ENCODE measurements at places on chromosomes 2 and 18.
A peak's percentile ranks its signal among the peaks of the same experiment; 100 is the strongest.

DNA sequence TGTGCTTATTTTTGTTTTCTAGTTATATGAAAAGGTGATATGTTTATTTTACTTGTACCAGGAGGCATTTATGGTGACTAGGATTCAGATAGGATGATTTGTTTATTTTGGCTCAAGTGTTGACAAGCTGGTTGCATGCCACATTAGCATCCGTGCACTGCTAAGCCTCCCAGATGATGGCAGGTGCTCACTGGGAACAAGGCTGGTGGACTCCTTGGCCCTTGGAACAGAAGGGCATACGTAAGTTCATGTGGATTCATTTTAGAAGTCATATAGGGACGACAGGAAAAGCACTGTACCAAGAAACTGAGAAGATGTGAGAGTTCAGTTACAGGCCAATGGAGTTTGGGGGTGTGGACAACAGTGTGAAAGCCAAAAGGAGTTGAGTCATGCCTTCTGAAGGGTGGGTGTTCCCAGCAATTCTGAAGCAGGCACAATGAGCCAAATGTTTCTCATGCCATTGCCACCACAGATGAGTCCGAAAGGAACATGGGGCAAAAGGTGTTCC, 166.2 kb downstream of the PHLPP1 start:
- DNase-seq = no peak

GRCh38 chr2:69260666-69261065, 126.4 kb downstream of the GFPT1 start:
- no peak for DNase-seq

DNA sequence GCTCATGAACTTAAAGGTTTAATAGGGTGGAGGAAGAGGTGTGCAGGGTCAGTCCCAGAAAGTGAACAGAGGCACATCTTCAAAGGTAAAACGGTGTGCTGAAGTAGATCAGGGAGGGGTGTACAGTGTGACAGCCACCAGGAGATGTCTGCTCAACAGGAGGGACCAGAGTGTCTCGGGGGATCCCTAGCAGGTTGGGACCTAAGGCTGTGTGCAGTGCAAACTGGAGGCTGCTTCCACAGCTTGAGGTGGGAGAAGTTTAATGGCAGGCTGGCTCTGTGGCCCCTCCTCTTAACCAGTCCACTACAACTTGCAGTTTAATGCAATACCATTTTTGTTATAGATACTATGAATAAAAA, 33.2 kb downstream of the PLA2R1 start:
- no peak for DNase-seq

GRCh38 chr2:97697252-97698235, 15.8 kb upstream of the ZAP70 start:
- DNase-seq = peak; percentile 90

DNA sequence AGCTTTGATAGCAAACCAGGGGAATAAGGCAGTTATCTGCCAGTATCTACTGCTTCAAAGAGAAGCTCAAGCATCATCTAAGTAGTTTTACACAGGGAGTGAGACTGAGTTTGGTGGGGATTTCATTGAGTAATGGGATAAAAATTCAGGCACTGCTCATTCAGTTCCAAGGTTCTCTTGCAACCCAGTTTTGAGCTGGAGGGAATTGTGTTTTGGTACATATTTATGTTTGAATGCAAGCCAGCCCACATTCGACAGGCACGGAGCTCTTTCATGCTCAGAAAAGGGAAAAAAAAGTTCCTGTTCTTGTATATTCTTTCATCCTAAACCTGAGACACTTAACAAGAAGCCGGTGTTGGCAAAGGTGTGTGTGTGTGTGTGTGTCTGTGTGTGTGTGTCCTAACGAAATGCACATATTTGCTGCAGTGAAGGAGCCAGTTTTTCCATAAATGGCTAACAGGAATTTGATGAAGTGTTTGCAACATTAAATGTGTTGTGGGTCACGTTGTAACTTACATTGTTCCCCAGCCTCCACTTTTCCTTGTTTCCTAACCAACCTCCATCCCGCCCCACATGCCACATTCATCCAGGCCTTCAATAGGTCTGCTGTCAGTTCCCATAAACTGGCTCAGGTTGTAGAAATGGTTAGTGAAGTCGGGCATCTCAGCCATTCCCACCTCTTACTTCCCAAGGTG, 311.1 kb downstream of the TXNL1 start:
- DNase-seq = no peak

GRCh38 chr2:88754585-88755320, 63.3 kb downstream of the RPIA start:
- DNase-seq = no peak

GRCh38 chr2:203551778-203552177, 16.7 kb upstream of the RAPH1 start:
- DNase-seq = no peak

- DNase-seq = no peak
Observed at GRCh38 chr2:195706161-195706900, 49.3 kb downstream of the SLC39A10 start.

GRCh38 chr2:199273042-199273511, 184.7 kb downstream of the SATB2 start:
- no peak for DNase-seq

GRCh38 chr2:73828389-73828817, 358 bp upstream of the STAMBP start:
- DNase-seq = no peak

DNA sequence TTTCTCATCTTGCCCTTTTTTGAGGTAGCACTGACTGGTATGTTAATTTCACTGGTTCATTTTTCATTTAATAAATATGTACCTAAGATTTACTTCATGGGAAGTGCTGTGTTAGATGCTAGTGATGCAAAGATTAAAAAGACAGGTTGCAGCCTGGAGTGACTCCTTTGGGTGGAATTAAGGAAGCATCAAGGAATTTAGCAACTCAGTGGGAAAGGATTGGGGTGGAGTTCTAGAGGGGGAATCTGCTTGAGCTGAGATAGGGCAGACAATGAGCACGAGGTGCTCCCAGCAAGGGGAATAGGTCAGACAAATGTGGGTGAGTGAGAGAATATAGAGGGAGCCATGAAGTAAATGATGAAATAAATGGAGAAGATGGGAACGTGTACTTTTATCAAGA, 57.0 kb downstream of the LYPD6 start:
- DNase-seq = no peak

DNA sequence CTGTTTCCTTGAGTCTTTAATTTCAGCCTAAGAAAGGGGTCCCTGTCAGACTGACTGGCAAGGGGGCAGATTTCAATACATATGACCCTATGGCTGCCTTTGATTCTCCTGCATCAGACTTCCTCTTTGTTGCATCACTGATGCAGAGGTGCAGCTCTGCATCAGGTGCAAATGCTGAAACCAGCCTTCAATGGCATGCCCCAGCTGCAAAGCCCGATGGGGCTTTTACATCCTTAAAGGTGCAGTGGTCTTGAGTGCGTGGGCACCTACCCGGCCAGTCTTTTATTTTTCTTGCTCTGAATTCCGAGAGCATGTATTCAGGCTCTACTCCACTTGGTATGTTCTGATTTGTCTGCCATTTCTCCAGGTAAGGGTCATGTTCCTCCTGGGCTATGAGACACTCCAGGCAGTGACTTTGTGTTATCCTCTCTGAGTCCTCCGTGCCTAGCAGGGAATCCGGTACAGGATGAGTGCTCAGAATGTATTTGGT, 169.5 kb downstream of the MYCN start:
- no peak for DNase-seq

GRCh38 chr2:233034091-233034882, 1.8 kb downstream of the NEU2 start:
- no peak for DNase-seq

GRCh38 chr18:31740180-31740579, 20.5 kb downstream of the SLC25A52 start:
- DNase-seq = no peak

GRCh38 chr2:99559075-99559662, 69.4 kb upstream of the REV1 start:
- peak; percentile 67 for DNase-seq

GRCh38 chr2:18849841-18850578, 260.6 kb upstream of the NT5C1B start:
- no peak for DNase-seq

- DNase-seq = no peak
Observed at GRCh38 chr18:31835528-31836133, 75.0 kb upstream of the SLC25A52 start.

- no peak for DNase-seq
Observed at GRCh38 chr2:207135801-207136457, 29.8 kb downstream of the KLF7 start.

GRCh38 chr2:230496891-230497290, 80.9 kb downstream of the SP100 start:
- DNase-seq = no peak

- no peak for DNase-seq
Observed at GRCh38 chr2:225104321-225104720, 62.1 kb upstream of the DOCK10 start.

GRCh38 chr2:36964496-36965058, 1.8 kb downstream of the STRN start:
- DNase-seq = no peak

DNA sequence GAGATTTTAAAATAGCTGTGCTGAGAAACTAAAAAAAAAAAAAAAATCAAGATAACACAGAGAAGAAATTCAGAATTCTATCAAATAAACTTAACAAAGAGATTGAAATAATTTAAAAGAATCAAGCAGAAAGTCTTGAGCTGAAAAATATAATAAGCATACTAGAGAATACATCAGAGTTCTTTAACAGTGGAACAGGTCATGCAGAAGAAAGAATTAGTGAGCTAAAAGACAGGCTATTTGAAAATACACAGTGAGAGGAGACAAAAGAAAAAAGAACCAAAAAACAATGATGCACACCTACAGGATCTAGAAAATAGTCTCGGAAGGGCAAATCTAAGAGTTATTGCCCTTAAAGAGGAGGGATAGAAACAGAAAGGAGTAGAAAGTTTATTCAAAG, 548.1 kb downstream of the ADCYAP1 start:
- DNase-seq = no peak

GRCh38 chr2:236639461-236640235, 70.0 kb downstream of the ACKR3 start:
- no peak for DNase-seq

DNA sequence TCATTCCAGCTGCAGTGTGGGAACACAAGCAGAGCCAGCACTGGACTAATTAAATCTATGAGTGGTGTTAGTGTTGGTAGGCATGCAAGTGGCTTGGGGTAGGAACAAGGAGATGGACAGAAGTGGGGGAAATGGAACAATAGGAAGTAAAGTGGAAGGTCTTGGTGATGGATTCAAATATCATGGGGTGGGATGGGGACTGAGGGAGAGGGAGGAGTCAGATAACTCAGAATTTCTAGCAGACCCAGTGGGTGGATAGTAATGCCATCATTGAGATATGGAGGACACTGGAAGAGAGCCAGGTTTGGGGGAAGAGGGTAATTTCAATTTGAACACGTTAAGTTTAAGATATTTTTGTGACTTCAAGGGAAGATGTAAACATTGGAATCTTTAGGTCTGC, 2.9 kb upstream of the LNPK start:
- DNase-seq = no peak

DNA sequence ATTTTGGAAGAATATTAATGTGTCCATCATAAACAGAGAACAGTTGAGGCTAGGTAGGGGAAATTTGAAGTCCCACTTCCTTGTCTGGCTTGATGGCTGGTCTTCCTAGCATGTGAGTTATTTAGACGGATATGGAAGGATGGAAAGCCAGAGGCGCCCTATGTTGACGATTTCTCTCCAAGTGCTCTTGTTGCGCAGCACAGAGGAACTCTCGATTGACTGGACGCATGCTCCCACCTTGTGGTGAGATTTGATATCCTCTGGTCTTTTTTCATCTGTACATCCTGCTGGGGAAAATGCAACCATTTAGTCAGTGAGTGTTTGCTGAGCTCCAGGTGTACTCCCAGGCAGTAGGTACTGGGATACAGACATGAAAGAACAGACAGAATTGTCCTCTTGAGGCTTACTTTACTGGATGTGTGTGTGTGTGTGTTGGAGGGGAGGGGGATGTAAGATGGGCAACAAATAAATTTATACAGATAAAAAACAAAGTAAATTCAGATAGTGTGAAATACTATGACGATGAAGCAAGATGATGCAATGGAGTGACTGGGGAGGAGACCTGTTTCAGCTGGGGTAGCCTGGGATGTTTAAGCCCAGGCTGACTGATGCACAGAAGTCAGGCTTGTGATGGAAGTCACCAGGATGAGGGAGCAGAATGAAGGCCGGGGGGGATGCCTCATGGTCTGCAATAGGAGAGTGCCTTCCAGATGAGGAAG, 137.2 kb downstream of the TRIM43 start:
- DNase-seq = no peak

DNA sequence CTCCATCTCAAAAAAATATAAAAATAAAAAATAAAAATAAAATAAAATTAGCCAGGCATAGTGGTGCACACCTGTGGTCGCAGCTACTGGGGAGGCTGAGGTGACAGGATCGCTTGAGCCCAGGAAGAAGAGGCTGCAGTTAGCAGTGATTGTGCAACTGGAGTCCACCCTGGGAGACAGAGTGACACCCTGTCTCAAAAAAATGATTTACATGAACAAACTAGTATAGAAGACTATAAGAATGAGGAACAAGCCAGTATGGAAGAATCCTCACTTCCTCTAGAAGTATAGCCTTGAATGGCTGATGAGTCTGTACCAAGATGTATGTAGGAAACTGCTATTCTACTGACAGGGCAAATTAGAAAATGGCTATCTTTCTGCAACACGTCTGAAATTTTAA, 10.9 kb downstream of the YES1 start:
- DNase-seq = no peak

DNA sequence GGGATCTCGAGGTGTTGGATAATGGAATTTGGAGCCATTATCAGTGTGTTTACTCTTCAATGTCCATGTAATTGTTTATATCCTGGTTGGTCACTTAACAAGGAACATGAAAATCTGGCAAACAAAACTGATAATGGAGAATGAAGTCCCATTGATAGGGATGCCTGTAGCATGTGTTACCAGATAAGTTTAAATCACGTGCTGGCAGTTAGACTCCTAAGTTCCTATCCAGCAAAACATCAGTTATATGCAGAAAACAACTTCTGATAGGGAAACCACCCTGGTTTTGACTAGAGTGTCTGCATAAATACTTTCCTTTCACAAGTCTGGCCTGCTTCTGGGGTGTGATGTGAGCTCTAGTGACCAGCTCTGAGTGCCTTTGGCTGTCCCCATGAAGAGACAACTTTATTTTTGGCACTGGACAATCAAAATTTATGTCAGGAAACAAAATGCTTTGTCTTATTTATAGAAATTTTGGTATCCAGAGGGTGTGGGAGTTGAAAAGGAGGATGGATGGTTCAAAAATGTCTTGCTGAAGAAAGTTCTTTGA, 82.0 kb downstream of the FHOD3 start:
- DNase-seq = no peak

- no peak for DNase-seq
Observed at GRCh38 chr2:161379740-161380139, 36.4 kb upstream of the TBR1 start.

GRCh38 chr2:189297446-189297845, 117.9 kb upstream of the COL5A2 start:
- no peak for DNase-seq
